ENCODE measurements at places on chromosomes 5 and 9. TPM values are rescaled to one million over a fixed set of nuclear protein-coding genes. Genes with fewer than 3 reads are reported as not detected.

GRCh38 chr5:131416729-131417128, 152.9 kb downstream of the CDC42SE2 start:
- no peaks in the 10 kb centered on the region for H3K4me1 ChIP-seq
- peaks cover 16% of the 10 kb centered on the region for H3K36me3 ChIP-seq
- H3K4me3 ChIP-seq, result no peak overlapping the region
- no peak overlapping the region for H3K27ac ChIP-seq

GRCh38 chr5:168364151-168364661, 72.8 kb downstream of the WWC1 start:
- H3K36me3 ChIP-seq, result no peaks in the 10 kb centered on the region
- H3K27me3 ChIP-seq, result peaks cover 4% of the 10 kb centered on the region
- no peak overlapping the region for H3K27ac ChIP-seq
- H3K4me3 ChIP-seq, result no peak overlapping the region
- H3K4me1 ChIP-seq, result peaks cover 30% of the 10 kb centered on the region

DNA sequence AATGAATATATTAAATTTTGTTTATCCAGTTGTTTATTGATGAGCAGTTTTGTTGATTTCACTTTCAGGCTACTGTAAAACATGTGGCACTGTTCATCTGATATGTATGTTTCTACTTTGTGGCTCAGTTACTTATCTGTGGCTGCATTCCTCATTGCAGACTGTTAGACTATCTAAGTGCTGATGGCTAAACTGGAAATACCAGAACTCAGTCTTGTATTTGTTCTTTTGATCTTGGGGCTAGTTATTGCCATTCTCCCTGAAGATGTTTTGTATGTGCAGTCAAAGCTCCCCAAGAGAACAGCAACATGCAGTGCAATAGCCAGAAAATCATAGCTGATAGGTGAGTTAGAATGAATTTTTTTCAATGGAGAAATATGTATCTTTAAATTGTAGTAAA, 162.2 kb downstream of the GADD45G start:
- DNase-seq, result no peak
- H3K27ac ChIP-seq, result no peak overlapping the region
- no peaks in the 10 kb centered on the region for H3K27me3 ChIP-seq
- H3K36me3 ChIP-seq, result no peaks in the 10 kb centered on the region
- H3K4me3 ChIP-seq, result no peak overlapping the region
- H3K4me1 ChIP-seq, result no peaks in the 10 kb centered on the region

- no peak overlapping the region for H3K27ac ChIP-seq
- no peak overlapping the region for H3K4me3 ChIP-seq
- no peak for DNase-seq
- H3K36me3 ChIP-seq, result no peaks in the 10 kb centered on the region
- no peaks in the 10 kb centered on the region for H3K27me3 ChIP-seq
Observed at GRCh38 chr5:148205044-148205806, 2.4 kb downstream of the SPINK6 start.

DNA sequence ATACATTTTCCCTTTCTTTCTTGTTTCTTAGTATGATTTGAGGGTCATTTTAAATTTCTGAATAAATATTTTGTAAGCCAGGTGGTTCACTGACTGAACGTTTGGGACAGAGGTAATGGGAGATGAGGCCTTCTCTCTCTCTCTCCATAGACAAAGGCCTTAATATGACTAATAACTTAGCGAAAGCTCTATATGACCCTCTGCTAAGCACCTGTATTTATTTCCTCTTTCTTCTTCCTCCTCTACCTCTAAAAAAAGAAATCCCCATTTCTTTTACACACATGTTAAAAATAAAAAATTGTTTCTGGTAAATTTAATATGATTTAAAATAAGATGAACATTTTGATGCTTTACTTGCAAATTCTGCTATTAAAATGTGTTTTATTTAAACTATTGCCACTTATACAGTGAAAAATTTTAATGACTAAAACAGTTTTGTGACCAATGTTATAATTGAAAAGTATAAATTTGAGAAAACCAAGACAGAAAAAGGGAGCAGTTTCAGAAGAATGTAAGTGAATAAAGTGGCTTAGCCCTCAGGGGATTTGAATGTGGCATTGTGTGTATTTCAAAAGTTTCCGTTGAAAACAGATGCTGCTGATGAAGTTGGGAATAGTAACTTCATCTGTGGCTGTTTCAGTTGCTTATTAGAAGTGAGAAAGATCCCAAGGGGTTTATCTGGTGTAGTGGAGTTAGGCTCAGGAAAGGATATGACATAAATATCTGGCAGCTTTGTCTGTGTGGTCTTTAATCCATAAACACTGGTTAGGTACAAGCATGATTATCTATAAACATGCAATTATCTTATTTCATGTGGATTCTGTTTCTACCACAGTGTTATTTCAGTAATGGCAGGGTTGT, 128.6 kb upstream of the GRHPR start:
- no peaks in the 10 kb centered on the region for H3K36me3 ChIP-seq
- no peaks in the 10 kb centered on the region for H3K27me3 ChIP-seq
- H3K4me1 ChIP-seq, result no peaks in the 10 kb centered on the region
- H3K4me3 ChIP-seq, result no peak overlapping the region
- no peak for DNase-seq
- no peak overlapping the region for H3K27ac ChIP-seq

- H3K27me3 ChIP-seq, result no peaks in the 10 kb centered on the region
- no peaks in the 10 kb centered on the region for H3K36me3 ChIP-seq
- H3K27ac ChIP-seq, result no peak overlapping the region
- no peak for DNase-seq
Observed at GRCh38 chr5:112689155-112689909, 48.4 kb upstream of the APC start.

DNA sequence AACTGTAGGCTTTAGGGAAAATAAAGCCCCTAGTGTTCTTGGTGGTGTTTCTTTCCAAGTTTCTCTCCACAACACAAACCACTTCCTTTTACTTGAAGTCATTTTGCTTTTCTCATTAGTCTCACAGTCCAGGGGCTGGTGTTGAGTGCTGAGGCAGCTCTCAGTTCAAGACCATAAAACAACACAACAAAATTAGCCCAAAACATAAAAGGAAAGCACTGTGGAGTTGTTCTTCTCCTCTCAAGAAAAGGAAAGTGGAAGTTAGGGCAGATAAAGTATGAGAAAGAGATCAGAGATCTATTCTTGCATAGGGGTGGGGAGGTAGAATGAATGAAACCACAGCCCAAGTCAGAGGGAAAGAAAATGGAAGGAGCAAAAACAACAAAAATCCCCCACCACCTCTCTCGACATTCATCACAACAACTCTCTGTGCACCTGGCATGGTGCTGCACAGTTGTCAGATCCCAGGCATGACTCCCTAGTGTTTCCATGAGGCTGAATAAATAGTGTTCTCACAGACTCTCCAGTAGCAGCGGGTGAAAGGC, 569.9 kb downstream of the RAB3C start:
- peaks cover 21% of the 10 kb centered on the region for H3K27me3 ChIP-seq
- no peak overlapping the region for H3K27ac ChIP-seq
- no peak overlapping the region for H3K4me3 ChIP-seq
- no peaks in the 10 kb centered on the region for H3K4me1 ChIP-seq
- DNase-seq, result no peak

DNA sequence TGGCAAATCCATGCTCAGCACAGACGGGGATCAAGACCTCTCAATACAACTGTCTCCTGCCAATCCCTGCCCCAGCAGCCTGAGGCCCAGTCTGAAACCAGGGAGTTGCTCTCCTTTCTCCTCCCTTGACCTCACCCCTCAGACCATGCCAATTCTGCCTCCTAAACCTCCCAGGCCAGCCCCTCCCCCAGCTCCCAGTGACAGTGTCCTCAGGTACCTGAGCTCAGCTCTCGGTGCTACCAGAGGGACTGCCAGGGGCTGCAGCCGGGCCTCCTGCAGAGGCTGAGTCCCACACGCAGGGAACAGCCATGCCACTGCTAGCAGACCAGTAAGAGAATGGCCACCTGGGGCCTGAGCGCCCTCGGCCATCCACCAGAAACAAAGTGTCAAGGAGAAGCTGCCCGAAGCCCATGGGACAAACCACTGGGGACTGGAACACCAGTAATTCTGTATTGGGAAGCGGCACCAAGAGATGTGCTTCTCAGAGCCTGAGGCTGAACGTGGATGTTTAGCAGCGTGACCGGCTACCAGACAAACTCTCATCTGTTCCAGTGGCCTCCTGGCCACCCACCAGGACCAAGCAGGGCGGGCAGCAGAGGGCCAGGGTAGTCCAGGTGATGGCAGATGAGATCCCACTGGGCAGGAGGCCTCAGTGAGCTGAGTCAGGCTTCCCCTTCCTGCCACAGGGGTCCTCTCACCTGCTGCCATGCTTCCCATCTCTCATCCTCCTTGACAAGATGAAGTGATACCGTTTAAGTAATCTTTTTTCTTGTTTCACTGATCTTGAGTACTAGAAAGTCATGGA, 557 bp upstream of the IL3 start:
- no peaks in the 10 kb centered on the region for H3K27me3 ChIP-seq
- no peak overlapping the region for H3K4me3 ChIP-seq
- DNase-seq, result peak; percentile 35
- H3K4me1 ChIP-seq, result no peaks in the 10 kb centered on the region

DNA sequence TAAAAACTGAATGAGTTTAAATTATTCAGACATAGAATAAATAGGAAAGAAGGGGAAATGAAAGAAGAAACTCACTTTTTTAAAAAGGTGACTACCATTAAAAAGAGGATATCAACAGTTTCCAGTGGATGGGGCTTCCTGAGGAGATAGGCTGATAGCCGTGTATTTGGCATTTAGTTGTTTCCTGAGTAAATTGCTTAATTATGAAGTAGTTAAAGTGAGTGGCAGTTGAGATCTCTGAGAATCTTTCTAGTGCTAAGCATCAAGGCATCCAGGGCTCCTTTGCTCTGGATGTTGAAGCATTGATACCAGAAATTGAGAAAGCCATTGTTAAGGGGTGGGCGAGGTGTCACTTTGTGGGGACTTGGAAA, 2.7 kb downstream of the TNFAIP8 start:
- DNase-seq, result no peak
- peaks cover 3% of the 10 kb centered on the region for H3K36me3 ChIP-seq
- H3K4me3 ChIP-seq, result no peak overlapping the region
- H3K27me3 ChIP-seq, result no peaks in the 10 kb centered on the region
- no peak overlapping the region for H3K27ac ChIP-seq
- peaks cover 11% of the 10 kb centered on the region for H3K4me1 ChIP-seq

- H3K27ac ChIP-seq, result no peak overlapping the region
- H3K27me3 ChIP-seq, result no peaks in the 10 kb centered on the region
- no peak for DNase-seq
- H3K36me3 ChIP-seq, result no peaks in the 10 kb centered on the region
- H3K4me3 ChIP-seq, result no peak overlapping the region
Observed at GRCh38 chr5:104977529-104977928, 1414.9 kb upstream of the NUDT12 start.

- DNase-seq, result peak; percentile 83
- no peak overlapping the region for H3K27ac ChIP-seq
- H3K4me1 ChIP-seq, result no peaks in the 10 kb centered on the region
- H3K27me3 ChIP-seq, result no peaks in the 10 kb centered on the region
- H3K36me3 ChIP-seq, result no peaks in the 10 kb centered on the region
Observed at GRCh38 chr9:581673-582497, 259.6 kb upstream of the DMRT1 start.

DNA sequence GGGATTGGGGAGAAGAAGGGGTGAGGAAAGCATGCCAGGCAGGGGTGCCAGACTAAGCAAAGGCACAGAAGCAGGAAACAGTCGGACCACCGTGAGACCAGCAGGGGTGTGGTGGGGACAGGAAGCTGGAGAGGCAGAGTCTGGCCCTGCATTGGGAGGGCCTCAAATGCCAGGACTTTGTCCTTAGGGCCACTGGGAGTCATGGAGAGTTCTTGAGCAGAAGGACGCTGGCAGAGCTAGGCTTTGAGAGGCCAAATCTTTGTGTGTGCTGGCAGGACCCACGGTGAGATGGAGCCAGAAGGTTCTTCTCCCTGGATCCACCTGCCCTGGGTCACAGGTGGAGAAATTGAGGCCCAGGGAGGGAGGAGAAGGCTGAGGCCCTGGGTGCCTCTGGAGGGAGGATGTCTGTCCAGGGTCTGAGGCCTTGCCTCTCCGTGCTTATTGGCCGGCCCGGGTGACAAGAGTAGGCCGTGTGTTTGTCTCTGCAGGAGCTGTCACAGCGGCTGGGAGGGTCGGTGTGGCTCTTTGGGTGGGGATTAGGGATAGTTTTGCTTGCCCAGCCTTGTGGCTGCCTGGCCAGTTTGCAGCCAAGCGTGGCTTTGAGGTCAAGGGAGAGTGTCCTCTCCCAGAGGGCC, 1.8 kb upstream of the ENG start:
- no peaks in the 10 kb centered on the region for H3K4me1 ChIP-seq
- H3K27me3 ChIP-seq, result no peaks in the 10 kb centered on the region

DNA sequence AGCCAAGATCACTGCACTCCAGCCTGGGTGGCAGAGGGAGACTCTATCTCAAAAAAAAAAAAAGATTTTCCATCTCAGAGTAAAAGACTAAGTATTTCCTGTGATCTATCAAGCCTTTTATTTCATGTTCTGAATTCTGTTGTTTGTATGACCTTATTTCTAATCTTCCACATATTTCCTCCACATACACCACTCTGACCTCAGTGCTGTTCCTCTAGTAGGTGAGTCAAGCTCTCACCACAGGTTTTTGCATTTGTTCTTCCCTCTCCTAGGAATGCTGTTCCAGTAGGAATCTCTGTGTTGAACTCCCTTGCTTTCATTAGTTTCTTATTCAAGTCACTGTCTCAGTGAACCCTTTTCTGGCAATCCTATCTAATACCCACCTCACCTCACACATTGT, 68.1 kb downstream of the INVS start:
- no peaks in the 10 kb centered on the region for H3K36me3 ChIP-seq
- no peak overlapping the region for H3K27ac ChIP-seq
- no peak overlapping the region for H3K4me3 ChIP-seq

DNA sequence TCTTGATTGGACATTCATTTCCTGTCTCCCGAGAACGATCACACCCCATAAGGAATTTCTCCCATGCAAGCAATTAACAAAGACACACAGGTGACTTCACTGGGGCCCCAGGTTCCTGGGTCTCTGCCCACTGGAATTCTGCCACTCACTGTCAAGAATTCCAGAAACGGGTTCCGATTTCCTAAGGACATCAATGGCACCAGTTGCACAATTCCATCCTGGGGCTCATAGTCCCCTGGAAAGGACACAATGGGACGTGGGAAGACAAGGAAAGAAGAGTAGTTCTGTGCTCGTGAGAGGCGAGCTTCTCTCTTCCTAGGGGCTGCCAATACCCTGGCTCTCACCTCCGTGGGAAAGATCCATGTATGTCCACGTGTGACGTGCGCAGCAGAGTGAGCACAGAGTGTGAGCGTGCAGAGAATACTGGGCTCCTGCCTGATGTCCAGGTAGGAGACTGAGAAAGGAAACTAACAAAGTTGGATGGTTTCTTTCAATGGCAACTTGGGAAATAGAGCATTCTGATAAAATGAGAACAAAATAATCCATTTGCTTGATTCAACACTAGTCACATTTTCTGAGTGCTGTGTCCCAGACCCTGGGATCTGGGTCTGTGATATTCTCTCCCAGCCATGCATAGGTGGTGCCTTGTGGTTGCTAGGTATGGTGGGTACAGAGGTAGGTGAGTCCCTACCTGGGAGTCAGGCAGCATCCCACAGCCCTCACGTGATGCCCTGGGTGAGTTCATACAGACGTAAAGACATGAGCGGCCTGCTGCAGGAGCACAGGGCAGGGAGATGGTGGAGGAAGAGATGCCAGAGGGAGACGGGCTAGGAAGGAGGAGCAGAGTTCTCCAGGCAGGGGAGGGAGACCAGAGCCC, 159.8 kb downstream of the COL23A1 start:
- no peak overlapping the region for H3K27ac ChIP-seq
- no peaks in the 10 kb centered on the region for H3K36me3 ChIP-seq
- H3K4me1 ChIP-seq, result peaks cover 4% of the 10 kb centered on the region
- H3K27me3 ChIP-seq, result no peaks in the 10 kb centered on the region

Gene SGCD
- 0.42 TPM for total RNA-seq

Gene MYMK
- total RNA-seq, result not detected

Gene PCDHGA7
- 1.1 TPM for total RNA-seq

Gene RAB3C
- 4.7 TPM for total RNA-seq

Gene GABRG2
- 3.5 TPM for total RNA-seq

Gene GRM6
- not detected for total RNA-seq
